Daoy (cell line): ENCODE measurements at places on chromosomes 2 and 18. TPM values are rescaled to one million over a fixed set of nuclear protein-coding genes. Genes with fewer than 3 reads are reported as not detected.

PDIA6 gene
- total RNA-seq, result 381 and 427 TPM in 2 replicates

UGT1A8 gene
- total RNA-seq, result 15.1 and 15.4 TPM in 2 replicates

TUBA3E gene
- 1.0 and 3.5 TPM in 2 replicates for total RNA-seq

ASB18 gene
- total RNA-seq, result not detected in 2 replicates

CSRNP3 gene
- total RNA-seq, result 0.83 and 2.7 TPM in 2 replicates

NGEF gene
- total RNA-seq, result 0.17 and 3.3 TPM in 2 replicates

TMX3 gene
- 39.6 and 43.4 TPM in 2 replicates for total RNA-seq

HOXD4 gene
- 1.5 and 2.5 TPM in 2 replicates for total RNA-seq
